Right hindlimb (tissue), 1 donor: ENCODE measurements at places on chromosomes 6 and 20.

DNA sequence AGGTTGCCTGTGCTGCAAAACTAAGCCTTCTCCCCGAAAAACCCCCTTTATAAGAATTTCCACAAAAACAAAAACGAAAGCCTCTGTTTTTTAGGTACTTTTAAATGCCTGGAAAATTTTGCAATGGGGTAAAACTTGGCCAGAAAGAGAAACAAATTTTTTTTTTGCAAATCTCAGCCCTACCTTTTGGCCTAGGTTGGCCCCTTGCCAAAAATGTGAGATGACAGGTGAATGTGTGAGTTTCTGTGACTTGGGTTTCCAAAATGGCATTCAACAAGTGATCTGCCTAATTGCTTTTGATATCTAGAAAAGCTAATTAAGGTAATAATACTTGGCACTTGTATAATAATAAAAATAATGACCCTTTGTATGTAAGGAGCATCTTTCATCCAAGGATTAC, 48.4 kb downstream of the MAFB start:
- no peak for DNase-seq

DNA sequence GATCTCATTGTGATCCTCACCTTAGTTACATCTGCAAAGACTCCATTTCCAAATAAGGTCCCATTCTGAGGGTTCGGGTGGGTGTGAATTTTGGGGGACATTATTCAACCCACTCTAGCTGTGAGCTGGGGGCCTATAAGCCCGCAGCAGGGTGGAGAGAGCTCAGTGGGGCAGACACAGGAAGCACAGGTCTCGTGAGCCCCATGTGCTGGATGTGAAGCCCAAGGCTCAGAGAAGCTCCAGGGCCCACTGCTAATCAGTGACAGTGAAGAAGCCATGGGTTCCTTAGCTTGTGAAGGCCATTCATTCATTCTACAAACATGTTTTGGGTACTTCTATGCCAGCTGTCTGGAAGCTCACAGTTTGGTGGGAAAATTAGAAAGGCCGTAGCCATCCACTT, 47.5 kb downstream of the CHMP4B start:
- DNase-seq, result no peak

- no peak for DNase-seq
Observed at GRCh38 chr6:29851190-29851589, 23.6 kb downstream of the HLA-G start.

- DNase-seq, result no peak
Observed at GRCh38 chr6:81362246-81362645, 390.2 kb downstream of the TENT5A start.

DNA sequence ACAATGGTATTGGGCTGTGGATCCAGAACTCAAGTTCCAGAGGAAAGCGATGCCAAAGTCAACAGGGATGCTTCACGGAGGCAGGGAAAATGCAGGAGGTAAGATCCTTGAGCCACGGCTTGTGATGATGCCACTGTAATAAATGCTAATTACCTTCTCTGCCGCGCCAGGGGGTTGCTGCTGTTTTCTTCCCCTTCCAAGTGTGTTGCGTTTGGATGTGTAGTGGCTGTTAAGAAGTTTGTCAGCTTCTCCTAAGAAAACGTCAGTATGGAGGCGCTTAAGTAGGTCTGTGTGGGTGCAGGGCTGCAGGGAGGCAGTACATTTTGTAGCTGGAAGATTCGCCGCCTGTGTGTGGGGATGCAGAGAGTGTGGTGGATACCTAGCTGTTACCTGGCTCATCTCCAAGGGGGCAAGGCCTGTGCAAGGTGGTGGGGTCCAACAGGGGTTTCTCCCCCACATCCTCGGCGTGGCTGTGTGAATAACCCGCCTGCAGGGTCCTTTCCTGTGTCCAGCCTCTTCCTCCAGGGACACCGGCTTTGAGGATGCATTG, 318.7 kb downstream of the CDH4 start:
- DNase-seq, result no peak
